GM13976 (cell line): ENCODE measurements at places on chromosomes 6 and 20.

DNA sequence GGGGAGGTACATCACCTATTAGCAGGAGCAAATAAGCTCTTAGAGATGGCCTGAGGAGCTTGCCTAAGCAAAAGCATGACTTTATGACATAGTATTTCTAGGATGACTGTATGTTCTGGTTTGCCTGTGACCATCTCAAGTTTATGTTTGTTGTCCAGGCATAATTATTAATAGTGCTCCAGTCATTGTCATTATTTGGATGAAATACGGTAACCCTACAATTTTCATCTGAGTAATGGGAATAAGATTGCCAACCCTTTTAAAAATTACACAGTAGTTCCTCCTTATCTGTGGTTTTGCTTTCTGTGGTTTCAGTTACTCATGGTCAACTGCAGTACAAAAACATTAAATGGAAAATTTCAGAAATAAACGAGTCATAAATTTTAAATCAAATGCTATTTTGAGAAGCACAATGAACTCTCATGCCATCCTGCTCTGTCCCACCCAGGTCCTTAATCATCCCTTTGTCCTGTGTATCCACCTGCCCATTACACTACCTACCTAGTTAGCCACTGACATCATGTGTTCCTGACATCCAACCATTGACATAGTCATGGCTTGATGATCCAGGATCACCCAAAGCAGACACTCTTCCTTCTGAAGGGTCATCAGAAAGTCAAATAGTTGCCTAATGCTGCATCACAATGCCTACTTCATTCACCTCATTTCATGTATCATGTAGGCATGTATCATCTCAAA, 27.0 kb upstream of the TFB1M start:
- peak; percentile 25 for DNase-seq

GRCh38 chr20:31670371-31671228, 32.9 kb downstream of the COX4I2 start:
- no peak for DNase-seq

DNA sequence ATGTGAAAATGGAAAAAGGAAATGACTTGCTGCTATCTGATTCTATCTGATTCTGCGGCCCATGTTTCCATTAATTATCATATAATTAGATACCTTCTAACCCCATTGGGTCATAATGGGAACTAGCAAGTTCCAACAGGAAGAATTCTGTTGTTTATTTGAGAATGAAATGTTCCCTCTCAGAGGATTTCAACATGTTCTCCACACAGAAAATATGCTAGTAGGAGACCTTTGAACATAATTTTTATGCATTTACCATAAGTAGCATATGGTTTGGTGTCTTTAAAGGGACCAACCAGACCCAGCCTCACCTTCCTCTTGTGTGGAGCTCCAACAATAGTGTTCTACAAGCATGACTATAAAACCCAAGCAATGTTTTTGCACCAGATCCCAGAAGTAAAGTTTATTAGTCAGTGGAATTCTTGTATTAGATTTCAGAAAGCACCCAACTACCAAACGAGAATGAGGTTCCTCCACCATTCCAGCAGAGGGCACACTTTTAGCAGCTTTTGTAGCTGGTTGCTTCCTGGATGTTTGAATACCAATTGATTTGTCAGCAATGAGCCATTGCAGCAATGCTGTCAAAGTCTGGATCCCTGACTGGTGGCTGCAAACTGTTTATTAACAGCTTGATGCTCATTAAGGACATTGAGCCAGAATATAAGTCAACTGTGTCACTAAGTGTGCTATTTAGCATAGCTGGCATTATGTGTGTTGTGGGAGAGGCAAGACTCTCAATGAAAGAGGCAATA, 143.6 kb upstream of the GJE1 start:
- DNase-seq = peak; percentile 35

GRCh38 chr20:42734660-42735368, 454.9 kb downstream of the PTPRT start:
- no peak for DNase-seq

GRCh38 chr6:14689639-14690038, 556.2 kb upstream of the JARID2 start:
- no peak for DNase-seq

DNA sequence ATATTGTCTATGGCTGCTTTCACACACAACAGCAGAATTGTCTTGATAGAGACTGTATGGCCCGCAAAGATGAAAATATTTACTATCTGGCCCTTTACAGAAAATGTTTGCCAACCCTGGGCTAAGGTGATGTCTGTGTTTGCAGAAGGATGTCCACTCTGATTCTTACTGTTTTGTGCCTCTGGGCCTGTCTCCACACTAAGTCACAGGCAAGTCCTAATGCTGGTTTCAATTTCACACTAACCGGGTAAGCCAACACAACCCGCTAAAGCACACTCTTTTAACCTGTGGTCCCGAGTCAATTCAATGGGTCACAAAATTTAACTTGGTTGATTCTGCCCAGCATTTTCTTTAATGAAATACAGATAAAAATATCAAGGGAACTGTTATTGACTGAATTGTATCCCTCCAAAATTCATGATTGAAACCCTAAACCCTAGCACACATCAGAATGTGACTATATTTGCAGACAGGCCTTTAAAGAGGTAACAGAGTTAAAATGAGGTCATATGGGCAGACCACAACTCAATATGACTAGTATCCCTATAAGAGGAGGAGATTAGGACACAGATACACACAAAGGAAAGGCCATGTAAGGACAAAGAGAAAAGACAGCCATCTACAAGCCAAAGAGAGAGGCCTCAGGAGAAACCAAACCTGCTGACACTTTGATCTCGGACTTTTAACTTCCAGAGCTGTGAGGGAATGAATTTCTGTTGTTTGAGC, 78.4 kb downstream of the FYN start:
- no peak for DNase-seq

GRCh38 chr6:81750200-81750599, 2.3 kb downstream of the TENT5A start:
- DNase-seq = no peak

DNA sequence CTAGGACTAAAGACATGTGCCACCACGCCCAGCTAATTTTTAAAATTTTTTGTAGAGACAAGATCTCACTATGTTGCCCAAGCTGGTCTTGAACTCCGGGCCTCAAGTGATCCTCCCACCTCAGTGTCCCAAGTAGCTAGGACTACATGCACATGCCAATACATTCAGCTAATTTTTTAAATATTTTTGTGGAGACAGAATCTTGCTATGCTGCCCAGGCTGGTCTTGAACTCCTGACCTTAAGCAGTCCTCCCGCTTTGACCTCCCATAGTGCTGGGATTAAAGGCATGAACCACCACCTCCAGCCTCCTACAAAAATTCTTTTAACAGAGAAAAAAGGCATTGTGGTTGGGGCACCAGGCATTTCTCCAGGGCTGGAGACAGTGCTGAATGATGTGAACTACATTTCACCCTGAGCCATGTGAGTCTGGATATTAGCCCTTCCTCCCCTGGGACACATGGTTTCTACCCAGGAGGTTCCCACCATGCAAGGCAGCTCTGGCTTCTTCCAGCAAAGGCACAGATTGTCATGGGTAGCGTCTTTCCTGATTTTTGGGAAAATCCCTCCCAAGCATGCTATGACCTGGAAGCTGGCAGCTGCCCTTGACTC, 36.3 kb upstream of the CMTR1 start:
- DNase-seq = no peak

DNA sequence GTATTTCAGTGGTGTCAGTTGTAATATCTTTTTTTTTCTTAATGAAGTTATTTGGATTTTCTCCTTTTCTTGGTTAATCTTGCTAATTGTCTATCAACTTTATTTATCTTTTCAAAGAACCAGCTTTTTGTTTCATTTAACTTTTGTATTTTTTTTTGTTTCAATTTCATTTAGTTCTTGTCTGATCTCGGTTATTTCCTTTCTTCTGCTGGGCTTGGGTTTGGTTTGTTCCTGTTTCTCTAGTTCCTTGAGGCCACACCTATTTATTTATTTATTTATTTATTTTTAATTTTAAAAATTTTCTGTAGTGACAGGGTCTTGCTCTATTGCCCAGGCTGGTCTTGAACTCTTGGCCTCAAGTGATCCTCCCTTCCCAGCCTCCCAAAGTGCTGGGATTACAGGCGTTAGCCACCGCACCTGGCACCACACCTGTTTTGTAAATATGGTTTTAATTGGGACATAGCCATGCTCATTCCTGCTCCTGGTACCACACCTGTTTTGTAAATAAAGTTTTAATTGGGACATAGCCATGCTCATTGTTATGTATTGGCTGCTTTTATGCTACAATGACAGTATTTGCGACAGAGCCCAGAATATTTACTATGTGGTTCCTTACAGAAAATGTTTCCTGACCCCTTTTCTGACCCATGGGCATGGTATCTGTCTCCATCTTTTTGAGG, 22.2 kb downstream of the KDM1B start:
- no peak for DNase-seq

DNA sequence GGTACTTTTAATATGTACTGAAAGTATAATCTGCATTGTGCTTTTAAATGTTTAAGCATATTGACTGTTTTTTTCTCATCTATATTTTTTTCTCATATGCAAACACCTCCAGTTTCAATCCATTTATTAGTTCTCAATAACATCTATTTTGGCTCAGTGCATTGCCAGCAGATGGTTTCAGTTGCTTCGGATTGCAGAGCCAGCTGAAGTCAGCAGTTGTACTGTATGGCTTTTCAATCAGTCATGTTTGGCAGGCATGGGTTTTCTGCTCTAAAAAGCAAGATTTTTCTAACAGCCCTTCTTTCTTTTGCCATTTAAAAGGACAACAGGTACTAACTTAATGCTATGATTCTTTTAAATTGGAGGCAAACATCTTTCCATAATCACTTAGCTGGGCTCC, 121.2 kb downstream of the CD109 start:
- no peak for DNase-seq

GRCh38 chr6:25058941-25059340, 123.2 kb upstream of the RIPOR2 start:
- DNase-seq = no peak

DNA sequence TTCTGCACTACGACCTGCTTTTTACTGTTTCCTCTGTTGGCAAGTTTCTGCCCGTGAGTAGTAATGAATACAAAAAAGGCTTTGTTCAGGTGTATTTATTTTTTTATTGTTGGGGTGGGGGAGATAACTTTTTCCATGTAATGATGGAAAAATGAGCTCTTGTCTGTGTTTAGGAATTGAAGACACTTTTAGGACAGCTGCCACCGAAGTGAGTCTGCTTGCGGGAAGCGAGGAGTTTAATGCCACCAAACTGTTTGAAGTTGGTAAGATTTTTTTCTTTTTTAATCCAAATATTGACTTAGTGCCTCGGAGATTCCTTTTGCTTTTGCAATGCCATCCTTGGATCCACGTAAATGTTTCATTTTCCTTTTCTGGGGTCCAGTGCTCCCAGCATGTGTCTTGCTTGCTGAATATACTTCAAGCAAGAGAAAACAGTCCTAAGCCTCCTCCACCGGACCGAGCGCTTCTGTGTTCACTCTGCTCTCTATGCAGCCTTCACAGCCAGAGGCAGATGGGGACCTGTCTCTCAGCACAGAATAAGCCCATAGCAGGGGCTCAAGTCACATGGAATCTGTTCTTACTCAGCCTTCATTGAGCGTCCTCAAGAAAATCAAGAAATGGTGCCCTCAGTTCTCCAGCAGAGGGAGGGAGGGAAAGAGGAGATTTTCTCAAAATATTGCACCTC, 71.3 kb downstream of the ISM1 start:
- DNase-seq = no peak

DNA sequence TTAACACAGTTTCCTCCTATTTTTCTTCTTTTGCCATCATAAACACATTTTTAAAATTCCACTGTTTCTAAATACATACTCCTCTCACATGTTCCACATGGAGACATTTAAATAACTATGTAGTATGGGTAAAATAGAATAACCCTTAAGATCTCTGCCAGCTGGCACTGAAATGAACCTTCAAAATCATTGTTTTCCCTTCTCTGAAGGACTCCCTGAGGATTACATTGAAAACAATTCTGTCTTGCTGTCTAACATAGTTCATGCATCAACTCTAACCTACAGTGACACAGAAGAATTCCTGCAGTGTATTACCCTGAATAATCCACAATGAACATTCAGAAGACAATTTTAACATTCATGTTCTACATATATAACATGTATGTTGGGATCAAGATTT, 1361.8 kb upstream of the CITED2 start:
- no peak for DNase-seq

- peak; percentile 41 for DNase-seq
Observed at GRCh38 chr6:112253841-112254816, at the start of gene LAMA4. Gene LAMA4, minus strand, starts transcription at chr6:112254567. Its CDS starts 417 bp downstream, at chr6:112254150.

GRCh38 chr6:99409672-99410071, 15.4 kb downstream of the PNISR start:
- no peak for DNase-seq

- peak; percentile 23 for DNase-seq
Observed at GRCh38 chr20:37943501-37944455, 40.9 kb downstream of the VSTM2L start.

DNA sequence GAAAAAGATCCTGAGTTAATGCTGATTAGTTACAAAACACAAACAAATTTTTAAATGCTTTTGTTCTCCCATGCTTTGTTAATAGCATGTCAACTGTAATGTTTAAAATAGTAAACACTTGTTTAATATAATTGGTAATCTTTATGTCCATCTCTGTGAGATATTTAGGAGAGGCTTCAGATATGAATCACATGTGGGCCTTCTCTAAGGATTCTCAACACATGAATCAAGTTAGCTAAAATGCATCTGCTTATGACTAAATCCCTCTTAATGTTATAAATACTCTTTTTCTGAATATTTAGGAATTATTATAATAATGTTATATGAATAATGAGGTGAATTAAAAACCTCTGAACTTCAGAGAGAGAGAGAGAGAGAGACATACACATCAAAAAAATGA, 345.9 kb upstream of the MANEA start:
- DNase-seq = no peak

- DNase-seq = no peak
Observed at GRCh38 chr6:56101141-56101553, 146.2 kb downstream of the COL21A1 start.

DNA sequence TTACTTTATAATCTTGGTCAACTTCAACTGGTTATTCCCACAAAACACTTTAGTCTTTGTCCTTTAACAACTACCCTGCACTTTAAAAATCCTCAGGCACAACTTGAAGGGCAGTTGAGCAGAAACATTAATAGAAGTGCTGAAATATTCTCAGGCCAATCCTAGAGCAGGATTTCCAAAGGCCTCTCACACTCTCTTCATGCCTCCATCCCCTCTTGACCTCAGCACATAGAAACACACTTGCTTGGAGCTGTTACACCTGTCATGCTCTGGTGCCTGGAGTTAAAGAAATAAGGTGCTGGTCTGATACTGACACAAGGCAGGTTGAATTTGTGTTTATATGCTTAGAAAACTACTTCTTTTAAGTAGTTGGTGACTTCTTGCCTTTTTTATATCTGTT, 618.8 kb upstream of the POU3F2 start:
- no peak for DNase-seq

- DNase-seq = no peak
Observed at GRCh38 chr20:33460711-33461110, 17.1 kb upstream of the SNTA1 start.

- DNase-seq = no peak
Observed at GRCh38 chr6:42845327-42845694, 34.1 kb upstream of the RPL7L1 start.
